ENCODE measurements at places on chromosomes 11 and 22.

DNA sequence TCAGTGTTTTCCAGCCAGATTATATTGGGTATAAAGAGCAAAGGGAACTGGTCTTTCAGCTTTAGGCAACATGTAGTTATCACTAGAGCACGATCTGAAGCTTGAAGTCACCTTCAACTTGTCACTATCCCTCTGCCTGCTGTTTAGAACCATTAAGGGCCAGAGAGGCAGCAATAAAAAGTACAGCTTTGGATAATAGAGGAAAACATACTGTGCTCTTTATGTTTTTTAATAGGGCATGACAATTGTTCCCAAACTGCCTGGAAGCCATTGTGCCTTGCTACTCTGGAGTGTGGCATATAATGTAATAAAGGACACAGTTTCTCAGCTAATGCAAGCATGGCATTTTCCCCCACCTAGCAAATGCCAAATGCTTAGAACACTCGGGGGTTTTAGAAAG is 1912.0 kb upstream of the RAG2 start:
- no peak for DNase-seq

DNA sequence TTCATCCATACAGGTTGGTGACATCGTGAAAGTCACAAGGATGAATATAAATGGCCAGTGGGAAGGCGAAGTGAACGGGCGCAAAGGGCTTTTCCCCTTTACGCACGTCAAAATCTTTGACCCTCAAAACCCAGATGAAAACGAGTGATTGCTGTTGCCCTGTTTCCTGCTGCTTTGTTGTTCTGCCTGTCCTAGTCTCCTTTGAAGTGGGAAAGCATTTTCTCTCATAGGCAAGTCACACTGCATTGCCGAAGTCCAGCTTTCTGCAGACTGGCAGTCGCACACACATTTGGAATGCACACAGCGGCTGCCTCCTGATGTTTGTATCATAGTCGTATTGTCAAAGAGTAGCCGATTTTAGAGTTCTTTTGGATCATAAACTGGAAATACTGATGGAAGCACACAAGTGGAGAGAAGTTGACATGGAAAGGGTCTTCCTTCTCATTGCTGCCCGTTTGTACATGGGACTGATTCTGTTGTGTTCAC is 17.3 kb upstream of the AIFM3 start:
- DNase-seq, result no peak

DNA sequence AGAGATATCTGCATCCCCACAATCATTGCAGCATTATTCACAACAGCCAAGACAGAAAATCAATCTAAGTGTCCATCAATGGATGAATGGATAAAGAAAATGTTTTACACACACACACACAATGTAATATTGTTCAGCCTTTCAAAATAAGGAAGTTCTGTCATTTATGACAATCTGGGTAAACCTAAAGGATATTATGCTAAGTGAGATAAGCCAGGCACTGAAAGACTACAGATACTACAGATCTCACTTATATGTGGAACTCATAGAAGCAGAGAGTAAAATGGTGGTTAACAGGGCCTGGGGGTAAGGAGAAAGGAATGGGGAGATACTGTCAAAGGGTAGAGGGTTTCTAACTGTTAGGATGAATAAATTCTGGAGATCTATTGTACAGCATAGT is 36.0 kb upstream of the EED start:
- DNase-seq, result no peak

DNA sequence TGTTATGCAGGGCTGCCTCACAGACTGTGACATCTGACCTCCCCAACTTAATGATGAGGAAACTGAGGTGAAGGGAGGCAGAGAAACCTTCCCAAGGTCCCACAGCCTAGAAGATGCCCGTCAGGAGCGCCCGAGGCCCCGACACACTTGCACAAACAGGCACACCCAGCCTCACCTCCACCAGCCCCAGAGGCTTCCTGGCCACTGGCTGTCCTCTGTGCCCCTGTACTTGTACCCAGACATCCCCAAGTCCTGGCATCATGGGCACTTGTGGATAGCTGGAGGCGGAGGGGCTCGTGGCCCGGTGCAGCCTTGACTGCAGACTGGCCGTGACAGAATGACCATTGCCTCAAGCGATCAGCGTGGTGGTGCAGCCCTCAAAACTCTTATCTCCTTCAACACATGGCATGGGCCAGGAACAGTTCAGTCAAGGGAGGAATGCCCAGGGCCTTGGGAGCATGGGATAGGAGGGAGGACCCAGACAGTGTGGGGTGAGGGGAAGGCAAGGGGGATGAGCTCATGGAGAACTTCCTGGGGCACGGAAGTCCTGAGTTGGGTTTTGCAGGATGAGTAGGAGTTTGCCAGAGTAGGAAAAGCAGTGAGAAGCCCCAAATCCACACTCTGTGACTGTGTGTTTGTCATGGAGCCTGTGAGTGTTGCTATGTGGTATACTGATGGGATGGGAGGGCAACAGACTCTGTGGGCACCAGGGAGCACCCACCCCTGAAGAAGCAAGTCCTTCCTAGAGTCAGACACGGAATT is 25.8 kb upstream of the PPARA start:
- no peak for DNase-seq

- no peak for DNase-seq
Measured at GRCh38 chr22:43742154-43742950, 69.8 kb downstream of the EFCAB6 start.

DNA sequence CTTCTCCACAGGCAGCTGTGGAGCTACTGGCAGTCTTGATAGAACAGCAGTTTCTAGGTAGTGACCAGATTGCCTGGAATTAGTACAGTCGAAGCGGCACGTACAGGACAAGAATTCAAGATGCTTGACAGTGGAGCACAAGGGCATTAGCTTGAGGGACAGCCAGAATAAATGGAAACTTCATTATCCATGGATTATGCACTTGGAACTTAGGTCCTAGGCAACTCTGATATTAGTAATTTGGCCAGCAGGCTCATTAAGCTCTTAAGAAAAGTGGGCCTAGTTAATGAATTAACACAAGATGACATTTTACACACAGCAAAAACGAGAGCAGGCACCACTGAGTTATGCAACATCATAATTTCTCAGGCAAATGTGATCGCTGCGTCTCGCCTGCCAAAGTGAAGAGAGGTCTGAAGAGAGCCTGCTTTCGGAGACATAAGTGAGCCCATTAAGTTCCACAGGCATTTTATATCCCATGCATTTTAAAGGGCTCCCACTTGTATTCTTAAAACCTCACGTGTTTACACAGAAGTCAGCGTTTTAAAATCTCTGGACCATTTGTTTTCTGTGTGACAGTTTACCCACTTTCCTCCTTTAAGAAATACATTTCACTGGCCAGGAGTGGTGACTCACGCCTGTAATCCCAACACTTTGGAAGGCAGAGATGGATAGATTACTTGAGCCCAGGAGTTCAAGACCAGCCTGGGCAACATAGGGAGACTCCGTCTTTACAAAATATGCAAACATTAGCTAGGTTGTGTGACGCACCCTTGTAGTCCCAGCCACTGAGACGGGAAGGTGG is 66.2 kb downstream of the COMMD9 start:
- no peak for DNase-seq

DNA sequence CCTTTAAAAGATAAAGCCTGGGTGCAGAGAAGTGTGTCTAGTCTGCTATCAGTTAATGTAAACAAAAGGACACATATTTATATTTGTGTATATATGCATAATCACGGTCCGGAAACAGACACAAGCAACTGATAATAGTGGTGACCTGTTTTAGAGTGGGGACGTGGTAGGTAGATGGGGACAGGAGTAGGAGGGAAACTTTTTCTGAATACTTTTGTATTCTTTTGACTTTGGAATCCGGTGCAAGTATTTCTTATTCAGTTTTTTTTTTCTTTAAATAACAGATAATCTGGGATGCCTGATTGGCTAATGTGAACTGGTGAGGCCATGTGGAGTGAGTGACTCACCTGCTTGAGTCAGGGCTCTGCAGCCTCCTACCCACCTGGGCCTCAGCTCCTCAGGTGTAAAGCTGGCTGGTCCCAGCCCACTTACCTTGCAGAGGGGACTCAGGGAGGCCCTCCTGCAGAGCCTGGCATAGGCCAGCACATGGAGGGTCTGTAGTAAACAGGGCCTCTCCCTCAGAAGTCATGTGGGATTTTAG is 15.3 kb downstream of the MICAL2 start:
- DNase-seq, result no peak

DNA sequence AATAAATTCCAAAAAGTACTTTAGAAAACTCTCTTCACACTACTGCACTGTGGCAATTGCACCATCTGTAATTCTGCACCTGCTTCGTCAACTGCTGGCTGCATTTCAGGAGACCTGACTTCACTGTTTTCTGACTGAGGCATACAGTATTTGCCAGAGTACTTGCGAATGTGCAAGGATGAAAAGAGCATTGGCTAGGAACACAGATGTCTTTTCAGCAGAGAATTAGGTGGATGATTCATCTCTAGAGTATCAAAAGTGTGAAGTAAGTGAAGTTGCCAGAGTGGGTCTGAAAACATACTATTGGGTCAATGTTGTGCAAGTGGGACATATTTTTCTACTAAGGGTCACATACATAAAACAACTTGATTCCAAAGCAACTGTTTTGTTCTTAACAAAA is 427.5 kb upstream of the CCDC90B start:
- DNase-seq, result no peak

- DNase-seq, result no peak
Measured at GRCh38 chr11:1359556-1359955, 30.2 kb upstream of the BRSK2 start.

DNA sequence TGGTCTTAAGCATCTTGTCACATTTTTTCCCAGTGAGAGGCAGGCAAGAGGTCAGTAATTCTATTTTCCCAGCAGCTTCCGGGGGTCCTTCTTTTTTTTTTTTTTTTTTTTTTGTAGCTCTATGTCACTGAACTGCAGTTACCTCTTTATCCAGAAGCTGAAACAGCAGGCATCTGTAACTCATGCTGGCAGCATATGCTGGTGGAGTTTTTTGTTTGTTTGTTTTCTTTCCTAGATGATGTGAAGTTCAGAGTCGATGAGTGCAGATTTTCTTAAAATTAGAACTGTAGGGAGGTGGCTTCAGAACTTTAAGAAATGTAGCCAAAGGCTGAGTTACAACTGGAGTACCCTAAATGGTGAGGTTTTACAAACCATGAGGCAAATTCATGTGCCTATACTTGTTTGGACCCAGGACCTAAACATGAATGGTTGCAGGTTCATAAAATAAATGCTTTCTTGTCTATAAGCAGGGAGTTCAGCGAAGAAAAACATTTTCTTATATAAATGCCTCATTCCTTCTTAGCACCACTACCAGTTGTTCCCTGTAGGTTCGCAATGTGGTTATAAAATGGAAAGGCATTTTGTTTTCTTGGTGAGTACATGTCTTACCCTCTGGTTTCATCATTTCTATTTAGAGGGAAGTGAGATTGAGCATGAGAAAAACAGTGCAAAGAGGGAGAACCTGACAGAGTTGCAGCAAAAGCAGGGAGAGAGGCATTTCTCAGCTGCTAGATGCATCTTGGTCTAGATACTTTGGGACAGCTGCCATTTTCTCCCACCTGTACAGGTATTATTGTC is 84.0 kb downstream of the TRIM44 start:
- DNase-seq, result no peak

DNA sequence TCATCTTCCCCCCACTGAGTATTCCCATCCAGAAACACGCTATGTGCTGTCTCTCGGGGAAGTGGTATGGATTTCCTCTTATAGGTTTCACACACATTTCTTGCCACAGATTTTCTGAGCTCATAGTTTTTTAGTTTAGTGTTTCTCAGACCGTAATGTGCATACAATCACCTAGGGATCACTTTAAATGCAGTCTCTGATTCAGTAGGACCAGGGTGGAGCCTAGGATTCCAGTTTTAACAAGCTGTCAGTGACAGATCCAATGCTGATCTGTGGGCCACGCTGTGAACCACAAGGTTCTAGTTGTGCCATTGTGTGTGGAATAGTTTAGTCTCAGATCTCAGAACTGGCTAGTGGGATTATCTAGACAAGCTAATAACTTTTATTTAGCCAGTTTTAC is 23.7 kb upstream of the CXCR5 start:
- no peak for DNase-seq

DNA sequence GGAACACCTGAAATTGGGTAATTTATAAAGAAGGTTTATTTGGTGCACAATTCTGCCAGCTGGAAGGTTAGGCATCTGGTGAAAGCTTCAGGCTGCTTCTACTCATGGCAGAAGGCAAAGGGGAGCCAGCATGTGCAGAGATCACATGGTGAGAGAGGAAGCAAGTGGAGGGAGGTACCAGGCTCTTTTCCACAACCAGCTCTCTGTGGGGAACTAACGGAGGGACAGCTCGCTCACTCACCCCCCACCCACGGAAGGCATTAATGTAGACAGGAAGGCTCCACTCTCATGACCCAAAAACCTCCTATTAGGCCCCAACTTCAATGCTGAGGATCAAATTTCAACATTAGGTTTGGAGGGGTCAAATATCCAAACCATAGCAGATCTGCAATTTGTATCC is 75.6 kb upstream of the ARHGAP32 start:
- DNase-seq, result no peak

All from dermis microvascular lymphatic vessel endothelial cell (primary cell).